ENCODE measurements at places on chromosomes 3 and 15.

GRCh38 chr3:152513301-152513960 is 244.7 kb downstream of the MBNL1 start:
- DNase-seq = no peak

GRCh38 chr3:7546253-7546652 is 685.3 kb downstream of the GRM7 start:
- no peak for DNase-seq

- no peak for DNase-seq
Measured at GRCh38 chr3:165439765-165440164, 243.6 kb upstream of the SLITRK3 start.

GRCh38 chr15:69600556-69601085 is 148.0 kb downstream of the RPLP1 start:
- DNase-seq = no peak

DNA sequence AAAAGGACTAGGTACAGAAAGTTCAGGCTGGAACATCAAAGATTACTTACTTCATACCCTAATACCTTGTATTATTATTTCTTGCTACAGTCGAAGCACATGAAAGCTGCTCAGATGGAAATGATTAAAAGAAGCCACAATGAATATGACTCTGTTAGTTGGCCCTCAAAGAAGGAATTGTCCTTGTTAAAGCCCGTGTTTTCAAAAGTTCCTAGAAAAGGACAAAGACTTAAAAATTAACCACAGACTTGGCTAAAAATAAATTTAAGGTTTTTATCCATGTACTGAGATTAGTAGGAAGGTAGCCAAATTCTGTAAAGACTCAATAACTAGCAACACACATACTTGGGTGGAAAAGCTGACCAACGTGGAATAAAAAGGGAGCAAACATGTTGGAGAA is 251.0 kb upstream of the RARB start:
- no peak for DNase-seq

GRCh38 chr15:76184650-76185035 is 124.9 kb downstream of the TMEM266 start:
- DNase-seq = no peak

GRCh38 chr15:98381446-98381845 is 266.9 kb upstream of the IGF1R start:
- DNase-seq = no peak

DNA sequence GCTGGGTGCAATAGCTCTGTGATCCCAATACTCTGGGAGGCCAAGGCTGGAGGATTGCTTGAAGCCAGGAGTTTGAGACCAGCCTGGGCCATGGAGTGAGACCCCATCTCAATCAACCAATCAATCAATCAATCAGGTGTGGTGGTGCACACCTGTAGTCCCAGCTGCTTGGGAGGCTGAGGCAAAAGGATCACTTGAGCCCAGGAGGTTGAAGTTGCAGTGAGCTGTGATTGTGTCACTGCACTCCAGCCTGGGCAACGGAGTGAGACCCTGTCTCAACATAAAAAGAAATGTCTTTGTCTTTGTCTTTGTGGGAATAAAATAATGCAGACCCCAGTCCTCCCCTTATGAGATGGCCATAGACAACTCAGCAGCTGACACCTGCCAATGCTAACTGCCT is 34.9 kb upstream of the TLE3 start:
- no peak for DNase-seq

- no peak for DNase-seq
Measured at GRCh38 chr3:77376511-77376910, 336.6 kb downstream of the ROBO2 start.

DNA sequence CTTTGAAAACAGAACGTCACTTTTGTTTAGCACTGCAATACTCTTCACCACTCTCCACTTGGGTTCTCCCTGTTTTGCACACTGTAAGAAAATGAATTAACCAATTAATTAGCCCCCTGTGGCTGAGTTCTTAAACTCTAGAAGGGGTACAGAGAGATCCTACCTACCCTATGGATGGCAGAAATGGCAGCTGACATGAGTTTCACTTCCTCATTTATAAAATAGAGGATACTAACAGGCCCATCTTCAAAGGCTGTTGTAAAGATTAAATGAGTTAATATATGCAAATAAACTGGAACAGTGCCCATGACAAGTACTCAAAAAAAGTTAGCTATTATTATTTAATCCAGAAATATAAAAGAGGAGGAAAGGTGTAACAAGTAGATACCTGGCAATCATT is 36.9 kb downstream of the SUCLG2 start:
- no peak for DNase-seq

DNA sequence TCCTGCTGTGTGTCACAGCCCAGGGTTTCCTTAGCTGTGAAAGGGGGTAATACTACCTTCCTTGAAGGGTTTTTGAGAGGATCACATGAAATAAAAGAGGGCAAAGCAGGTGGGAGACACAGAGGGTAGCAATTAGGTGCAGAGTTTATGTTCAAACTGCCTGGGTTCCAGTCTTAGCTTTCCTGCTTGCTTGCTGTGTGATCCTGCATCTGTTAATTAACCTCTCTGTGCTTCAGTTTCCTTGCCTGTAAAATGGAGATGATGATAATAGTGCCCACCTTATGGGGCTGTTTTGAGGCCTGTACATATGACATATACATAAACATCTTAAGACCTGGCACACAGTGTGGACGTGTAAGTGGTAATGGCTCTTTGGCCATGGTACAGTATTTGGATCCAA is 35.0 kb downstream of the SPSB4 start:
- no peak for DNase-seq

DNA sequence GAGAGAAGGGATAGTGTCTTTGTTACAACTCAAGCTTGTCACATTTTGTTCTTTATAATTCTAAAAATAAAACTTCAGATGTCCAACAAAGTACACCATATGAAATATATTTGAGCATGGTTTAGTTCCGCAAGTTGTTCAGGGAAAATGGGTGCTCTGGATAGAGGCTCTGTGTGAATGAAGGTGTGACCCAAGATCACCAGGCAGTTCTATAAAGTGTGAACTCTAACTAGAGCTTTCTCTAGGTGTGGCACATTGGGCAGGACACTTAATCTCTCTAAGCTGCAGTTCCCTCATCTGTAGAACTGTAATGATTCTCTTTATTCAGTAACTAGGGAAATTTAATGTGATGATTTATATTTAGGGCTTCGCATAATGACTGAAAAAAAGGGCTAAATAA is 139.3 kb downstream of the BCHE start:
- DNase-seq = no peak

- DNase-seq = no peak
Measured at GRCh38 chr3:104825116-104825515, 541.6 kb upstream of the ALCAM start.

DNA sequence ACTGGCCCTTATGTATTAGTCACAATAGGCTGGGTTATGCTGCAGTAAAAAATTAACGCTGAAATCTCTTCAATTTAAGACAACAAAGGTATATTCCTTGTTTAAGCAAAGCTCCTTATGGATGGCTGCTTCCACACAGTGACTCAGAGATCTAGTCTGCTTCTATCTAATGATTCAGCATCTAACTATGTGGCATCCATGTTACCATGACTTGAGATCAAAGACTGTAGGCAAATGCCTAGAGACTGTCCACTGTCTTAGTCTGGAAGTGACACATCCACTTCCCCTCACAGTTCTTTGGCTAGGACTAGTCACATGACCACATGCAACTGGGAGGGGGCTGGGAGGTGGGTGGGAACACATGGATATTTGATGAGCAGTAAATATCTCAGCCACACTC is 61.3 kb upstream of the PSMD6 start:
- no peak for DNase-seq

DNA sequence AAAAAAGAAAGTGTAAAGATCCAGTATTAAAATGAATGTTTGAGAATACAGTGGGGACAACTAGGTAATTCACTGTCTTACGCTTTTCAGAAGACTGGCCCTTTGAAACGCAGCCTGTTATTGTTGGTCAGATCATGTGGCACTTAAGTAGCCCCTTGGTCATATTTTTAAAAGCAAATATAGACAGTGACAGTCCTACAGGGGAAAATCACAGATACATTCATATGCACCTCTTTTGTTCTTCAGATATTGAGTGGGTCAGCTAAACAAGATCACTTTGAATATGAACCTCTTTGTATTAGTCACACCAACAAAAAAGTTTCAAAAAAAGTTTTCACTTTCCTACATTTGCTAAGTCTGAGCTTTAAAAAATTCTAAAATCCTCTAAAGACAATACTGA is 36.0 kb downstream of the TIGIT start:
- no peak for DNase-seq

- no peak for DNase-seq
Measured at GRCh38 chr3:138800248-138800647, 34.5 kb downstream of the PIK3CB start.

DNA sequence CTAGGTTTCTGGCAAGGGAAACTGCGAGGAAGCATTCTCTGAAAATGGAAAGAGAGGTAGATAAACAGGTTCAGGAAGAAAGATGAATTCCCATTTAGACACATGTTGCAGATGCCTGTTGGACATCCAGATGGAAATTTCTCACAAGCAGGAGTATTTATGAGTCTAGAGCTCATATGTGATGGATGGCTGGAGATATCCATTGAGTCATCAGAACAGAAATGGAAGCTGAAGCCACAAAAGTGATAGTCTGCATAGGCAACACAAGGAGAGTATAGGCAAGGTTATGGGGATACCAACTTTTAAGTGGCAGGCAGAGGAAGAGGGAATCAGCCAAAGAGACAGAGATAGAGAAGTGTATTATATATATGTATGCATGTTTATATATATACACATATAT is 6.3 kb upstream of the RAMAC start:
- no peak for DNase-seq

- DNase-seq = no peak
Measured at GRCh38 chr3:4042070-4042469, 242.8 kb downstream of the LRRN1 start.

- no peak for DNase-seq
Measured at GRCh38 chr15:46855388-46855787, 861.9 kb upstream of the SEMA6D start.

GRCh38 chr3:28077572-28077971 is 163.8 kb upstream of the CMC1 start:
- DNase-seq = no peak

GRCh38 chr15:86620641-86621349 is 541.1 kb downstream of the AGBL1 start:
- no peak for DNase-seq

All from GM12891 (cell line).